ENCODE measurements at places on chromosomes 11 and 22. TPM values are rescaled to one million over a fixed set of nuclear protein-coding genes. Genes with fewer than 3 reads are reported as not detected.

GAL3ST3 gene
- polyA plus RNA-seq, result not detected

FOLR3 gene
- polyA plus RNA-seq, result 17.1 TPM

TPCN2 gene
- polyA plus RNA-seq, result 8.6 TPM

TCN1 gene
- 0.16 TPM for polyA plus RNA-seq

MUC5AC gene
- not detected for polyA plus RNA-seq

PKNOX2 gene
- polyA plus RNA-seq, result 0.03 TPM

SPDYC gene
- polyA plus RNA-seq, result not detected

TMPRSS4 gene
- polyA plus RNA-seq, result 1.1 TPM

- DNase-seq, result no peak
These were observed 40.0 kb downstream of the RNF141 start for GRCh38 chr11:10500757-10501684.

GRCh38 chr11:110479108-110480101 lies 49.7 kb downstream of the FDX1 start:
- peak; percentile 46 for DNase-seq

GRCh38 chr11:36724742-36725385 lies 126.8 kb upstream of the RAG2 start:
- DNase-seq, result no peak

- DNase-seq, result no peak
These were observed 27.5 kb downstream of the TOLLIP start for GRCh38 chr11:1281974-1282365.

DNA sequence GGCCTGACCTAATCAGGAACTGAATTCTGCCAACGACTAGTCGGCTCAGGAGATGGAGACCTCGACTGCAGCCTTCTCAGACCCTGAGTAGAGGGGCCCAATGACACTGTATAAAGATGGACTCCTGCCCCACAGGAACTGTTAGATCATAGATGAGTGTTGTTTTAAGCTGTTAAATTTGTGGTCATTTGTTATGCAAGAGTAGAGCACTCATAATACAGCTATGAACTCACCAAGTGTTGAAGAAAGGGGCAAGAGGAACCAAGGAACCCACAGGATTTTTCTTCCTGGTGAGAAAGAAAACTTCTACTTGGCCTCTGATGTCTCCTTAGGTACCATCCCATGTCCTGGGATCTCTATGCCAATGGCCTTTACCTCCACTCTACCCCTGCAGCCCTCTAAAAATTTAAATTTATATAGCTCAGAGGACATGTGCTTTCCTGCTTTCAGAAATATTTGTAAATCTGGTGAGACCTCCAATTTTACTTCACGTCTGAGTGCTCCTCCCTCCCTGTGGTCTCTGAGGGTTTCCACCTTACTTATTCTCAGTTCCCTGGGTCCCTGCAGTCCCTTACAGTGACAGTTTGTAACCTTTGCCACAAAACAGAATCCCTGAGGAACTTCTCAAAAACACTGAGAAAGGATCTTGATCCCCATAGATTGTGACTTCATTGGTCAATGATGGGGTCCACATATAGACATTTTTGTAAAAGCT lies 256.3 kb upstream of the ARHGAP20 start:
- DNase-seq, result no peak

GRCh38 chr22:49668402-49668801 lies 159.3 kb downstream of the BRD1 start:
- DNase-seq, result no peak

- no peak for DNase-seq
These were observed 8.5 kb downstream of the DRD4 start for GRCh38 chr11:645536-645935.

DNA sequence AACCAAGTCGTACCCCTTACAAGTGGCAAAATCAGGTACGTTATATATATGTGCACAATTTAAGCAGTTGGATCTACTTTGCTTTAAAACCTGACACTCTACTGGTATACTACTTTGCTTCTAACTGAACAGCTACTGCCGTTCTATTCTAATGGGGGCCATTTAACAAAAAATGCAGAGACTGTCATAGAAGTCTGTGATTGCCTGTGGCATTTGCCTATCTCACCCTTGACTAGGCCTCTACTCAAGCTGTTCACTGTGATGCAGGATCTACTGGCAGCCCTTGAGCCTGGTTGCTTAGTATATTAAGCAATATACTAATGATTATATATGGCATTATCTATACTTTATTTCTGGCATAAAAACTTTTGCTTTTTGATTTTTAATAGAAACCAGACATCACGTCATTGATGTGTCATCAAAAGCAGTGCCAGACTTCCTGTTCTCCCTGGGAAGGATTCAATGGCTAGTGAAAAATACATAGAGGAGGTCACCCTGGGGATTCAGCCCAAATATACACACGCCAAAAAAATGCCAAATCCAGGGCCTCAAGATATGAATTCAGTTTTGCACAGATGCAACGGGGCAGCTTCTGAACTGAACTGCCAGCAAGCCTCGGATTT lies 40.0 kb upstream of the FIBIN start:
- DNase-seq, result no peak

DNA sequence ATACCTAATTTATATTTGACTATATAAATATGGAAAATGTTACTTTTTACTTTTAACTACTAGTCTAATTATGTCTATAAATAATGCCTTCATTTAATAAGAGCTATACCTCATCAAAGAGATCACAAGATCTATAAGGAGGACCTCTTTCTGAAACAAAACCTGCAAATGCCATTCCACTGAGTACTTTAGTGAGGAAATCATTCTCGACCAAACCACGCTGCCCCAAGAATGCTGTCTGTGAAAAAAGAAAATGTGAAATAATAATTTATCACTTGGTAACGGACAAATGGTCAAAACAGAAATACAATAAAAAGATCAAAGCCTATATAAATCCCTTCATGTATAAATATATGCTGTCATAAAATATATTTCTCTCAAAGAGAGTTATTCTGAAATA lies 301.7 kb downstream of the SBF2 start:
- no peak for DNase-seq

SF3B2 gene
- 174 TPM for polyA plus RNA-seq

RPS19BP1 gene
- 192 TPM for polyA plus RNA-seq

DNA sequence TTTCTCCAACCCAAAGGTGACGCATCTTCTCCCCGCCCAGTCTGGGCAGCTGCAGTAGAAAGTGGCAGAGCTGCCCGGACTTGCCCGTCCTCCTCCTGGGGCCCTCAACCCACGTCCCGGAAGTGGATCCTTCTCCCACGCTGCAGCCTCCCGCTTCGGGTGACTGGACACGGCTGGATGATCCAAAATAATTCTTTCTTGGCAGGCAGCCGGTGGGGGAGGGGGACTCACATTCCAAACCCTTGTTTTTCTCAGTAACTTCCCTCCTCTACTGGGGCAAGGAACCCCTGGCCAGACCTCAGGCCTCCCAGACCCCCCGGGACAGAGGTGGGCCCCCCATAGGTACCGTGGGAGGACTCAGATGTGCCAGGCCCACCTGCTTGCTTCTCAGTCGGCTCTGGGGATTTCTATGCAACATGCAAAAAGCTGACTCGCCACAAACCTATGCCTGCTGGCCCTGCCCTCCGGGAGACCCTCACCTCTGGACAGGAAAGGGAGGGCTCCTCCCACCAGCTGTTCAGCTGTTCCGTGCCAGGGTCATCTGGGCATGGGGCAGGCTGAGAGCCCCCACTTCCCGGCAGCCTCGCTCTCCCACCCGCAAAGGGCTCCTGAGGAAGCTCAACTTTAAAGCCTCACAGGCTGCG lies 1.4 kb downstream of the PLXNB2 start:
- peak; percentile 96 for DNase-seq

C22orf31 gene
- polyA plus RNA-seq, result not detected

- no peak for DNase-seq
These were observed 420.7 kb downstream of the CTTN start for GRCh38 chr11:70819022-70819421.

DNA sequence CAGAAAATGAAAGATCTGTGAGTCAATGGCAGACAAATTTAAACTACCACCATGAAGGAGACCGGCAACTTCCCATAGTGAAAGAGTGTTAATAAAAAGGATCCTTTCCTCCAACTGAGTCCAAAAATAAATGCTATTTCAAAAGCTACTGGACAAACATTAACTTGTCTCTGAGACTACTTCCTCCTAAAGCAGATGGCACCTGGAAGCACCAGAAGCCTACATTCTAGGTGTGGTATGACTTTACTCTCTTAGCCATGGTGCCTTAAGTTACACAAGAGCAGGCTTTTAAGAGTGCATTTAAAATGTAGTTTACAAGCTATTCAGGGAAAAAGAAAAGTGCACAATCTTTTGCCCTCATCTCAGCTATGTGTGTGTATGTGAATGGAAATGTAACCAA lies 2.5 kb downstream of the ARHGAP32 start:
- DNase-seq, result peak; percentile 19

PISD gene
- 34.0 TPM for polyA plus RNA-seq

GRCh38 chr11:14144934-14145333 lies 182.4 kb downstream of the SPON1 start:
- no peak for DNase-seq

DNA sequence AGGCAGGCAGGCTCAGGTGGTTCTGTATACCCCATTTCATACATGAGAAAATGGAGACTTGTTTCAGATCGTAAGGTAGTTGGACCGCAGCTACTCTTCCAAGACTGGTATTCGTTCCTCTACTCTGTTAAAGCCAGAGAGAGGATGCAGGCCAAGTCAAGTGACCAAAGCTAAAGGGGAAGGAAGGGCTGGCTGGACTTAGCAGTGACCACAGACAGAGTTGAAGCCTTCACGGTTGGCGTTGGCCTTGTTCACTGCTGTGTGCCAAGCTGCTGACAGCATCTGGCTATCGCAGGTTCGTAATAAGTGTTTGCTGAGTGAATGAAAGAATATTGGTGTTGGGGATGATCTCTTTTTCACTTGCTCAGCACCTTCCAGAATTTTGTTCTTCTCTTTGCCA lies 64.2 kb downstream of the PTPRJ start:
- no peak for DNase-seq

DNA sequence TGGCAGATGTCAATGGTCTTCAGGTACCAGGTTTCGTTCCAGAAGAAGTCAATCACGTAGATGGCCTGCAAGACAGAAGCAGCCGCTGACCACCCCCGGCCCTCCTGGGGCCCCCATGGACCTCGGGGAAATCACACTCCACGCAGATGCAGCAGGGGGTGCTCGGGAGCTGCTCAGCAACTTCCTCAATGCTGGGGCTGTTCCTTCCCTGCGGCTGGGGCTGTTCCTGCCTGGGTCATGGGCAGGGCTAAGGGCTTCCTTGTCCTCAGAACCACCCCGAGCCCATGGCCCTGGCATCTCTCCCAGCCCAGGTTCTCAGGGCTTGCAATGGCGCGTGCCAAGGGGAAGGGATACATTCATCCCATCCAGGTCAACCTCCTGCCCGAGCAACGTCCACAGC lies 10.3 kb downstream of the DHCR7 start:
- DNase-seq, result no peak

PLEKHA7 gene
- polyA plus RNA-seq, result 0.08 TPM

GRCh38 chr22:33666279-33666960 lies 253.9 kb downstream of the LARGE1 start:
- DNase-seq, result no peak

GRCh38 chr11:86149792-86150191 lies 80.9 kb upstream of the PICALM start:
- DNase-seq, result no peak

DNA sequence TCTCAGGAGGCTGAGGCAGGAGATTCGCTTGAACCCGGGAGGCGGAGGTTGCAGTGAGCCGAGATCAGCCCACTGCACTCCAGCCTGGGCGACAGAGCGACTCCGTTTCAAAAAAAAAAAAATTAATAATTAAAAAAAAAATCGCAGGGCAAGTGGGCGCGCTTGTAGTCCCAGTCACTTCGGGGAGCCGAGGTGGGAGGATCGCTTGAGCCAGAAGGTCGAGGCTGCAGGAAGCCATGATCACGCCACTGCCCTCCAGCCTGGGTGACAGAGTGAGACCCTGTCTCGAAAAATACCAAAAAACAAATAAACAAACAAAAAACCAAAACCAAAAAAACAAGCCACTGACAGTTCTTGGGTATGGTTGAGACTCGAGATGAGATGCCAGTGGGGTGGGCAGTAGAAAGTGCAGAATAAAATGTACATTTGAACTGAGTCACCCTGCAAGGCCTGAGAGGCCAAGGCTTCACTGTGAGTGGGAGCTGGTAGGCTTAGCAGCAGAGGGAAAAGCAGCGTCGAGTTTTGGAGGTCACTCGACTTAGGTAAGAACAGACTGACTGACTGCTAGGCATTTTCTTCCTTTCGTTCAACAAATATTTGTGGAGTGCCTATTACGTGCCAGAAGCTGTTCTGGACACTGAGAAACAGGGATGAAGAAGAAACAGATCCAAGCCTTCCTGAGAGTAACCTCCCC lies 635 bp upstream of the LDHA start:
- no peak for DNase-seq

PICK1 gene
- polyA plus RNA-seq, result 27.0 TPM

- DNase-seq, result no peak
These were observed 322.2 kb downstream of the BRD1 start for GRCh38 chr22:49505337-49506009.

GRCh38 chr11:90329043-90329442 lies 106.2 kb upstream of the CHORDC1 start:
- DNase-seq, result no peak
